NCI-H1694 treated with DMSO at 0.1 percent for 48 hours (cell line): ENCODE measurements at places on chromosomes 11 and 22.

GRCh38 chr11:75938543-75938942, 123.5 kb downstream of the UVRAG start:
- no peak for DNase-seq

- DNase-seq, result no peak
These were observed 216.5 kb upstream of the CADM1 start for GRCh38 chr11:115720602-115721245.

- DNase-seq, result no peak
These were observed 34.6 kb downstream of the FLRT1 start for GRCh38 chr11:64070314-64070681.

DNA sequence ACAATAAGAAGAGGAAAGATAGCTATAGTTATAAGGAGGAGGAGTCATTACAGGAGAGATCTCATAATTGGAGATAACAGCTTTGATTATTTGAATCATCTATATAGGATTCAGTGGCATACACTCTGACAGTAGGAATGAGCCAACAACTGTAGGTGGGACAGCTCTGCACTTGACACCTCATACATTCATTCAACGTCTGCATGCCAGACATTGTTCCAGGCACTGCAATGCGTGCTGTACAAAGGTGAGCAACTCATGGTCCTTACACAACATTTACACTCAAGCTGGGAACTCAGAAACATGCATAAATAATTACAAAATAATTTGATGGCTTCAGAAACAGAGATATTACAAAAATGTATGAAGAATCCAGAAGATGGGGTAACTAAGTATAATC, 154.3 kb downstream of the MSANTD4 start:
- DNase-seq, result no peak

GRCh38 chr11:34216706-34217105, 111.3 kb downstream of the NAT10 start:
- DNase-seq, result no peak

DNA sequence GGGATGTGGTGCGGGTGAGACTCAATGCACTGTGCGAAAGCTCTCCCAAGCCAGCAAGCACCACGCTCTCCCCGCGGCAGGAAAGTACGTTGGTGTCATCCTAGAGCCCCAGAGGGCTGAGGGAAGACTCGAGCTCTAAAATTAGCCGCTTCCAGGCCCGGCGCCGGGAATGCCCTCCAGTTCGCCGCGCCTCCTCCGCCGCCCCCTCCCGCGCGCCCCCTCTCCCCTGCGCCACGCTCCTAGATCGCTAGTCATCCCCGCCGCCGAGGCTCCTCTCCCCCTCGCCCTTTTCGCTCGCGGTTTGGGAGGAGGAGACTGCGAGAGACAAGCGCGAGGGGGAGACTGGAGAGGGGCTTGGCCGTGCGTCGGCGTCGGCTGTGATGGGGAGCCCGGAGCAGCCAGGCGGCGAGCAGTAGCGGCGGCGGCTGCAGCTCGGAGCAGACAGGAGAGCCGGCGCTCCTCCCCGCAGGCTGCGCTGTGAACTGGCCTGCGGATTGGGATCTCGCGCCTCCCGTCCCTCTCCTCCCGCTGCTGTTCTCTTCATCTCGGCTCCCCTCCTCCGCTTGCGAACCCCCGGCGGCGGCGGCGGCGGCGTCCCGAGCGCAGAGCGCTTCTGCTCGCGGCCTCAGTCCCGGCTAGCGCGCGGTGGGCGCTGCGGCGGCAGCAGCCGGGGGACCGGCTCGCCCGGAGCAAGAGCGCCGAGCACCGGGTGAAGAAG, at the start of gene FAT3:
Gene FAT3 (plus strand): TSS at position 412 of the 718 bp plus-strand sequence. CDS start 127,295 bp downstream, outside the sequence.
- DNase-seq, result peak; percentile 9

GRCh38 chr22:38704654-38705234, 1.0 kb upstream of the GTPBP1 start:
- DNase-seq, result no peak

GRCh38 chr11:35154952-35155351, 16.0 kb downstream of the CD44 start:
- no peak for DNase-seq

GRCh38 chr11:118587952-118588351, 15.7 kb downstream of the ARCN1 start:
- no peak for DNase-seq
